ENCODE measurements at places on chromosomes 11 and 22. TPM values are rescaled to one million over a fixed set of nuclear protein-coding genes. Genes with fewer than 3 reads are reported as not detected.

Gene ART1
- total RNA-seq = not detected

Gene GAL3ST3
- not detected for total RNA-seq

Gene CTR9
- 60.1 TPM for total RNA-seq

- no peak for DNase-seq
These were observed 4.2 kb downstream of the TCIRG1 start for GRCh38 chr11:68043029-68043348.

GRCh38 chr11:17352950-17353820, 1.6 kb downstream of the NCR3LG1 start:
- DNase-seq = peak; percentile 28

DNA sequence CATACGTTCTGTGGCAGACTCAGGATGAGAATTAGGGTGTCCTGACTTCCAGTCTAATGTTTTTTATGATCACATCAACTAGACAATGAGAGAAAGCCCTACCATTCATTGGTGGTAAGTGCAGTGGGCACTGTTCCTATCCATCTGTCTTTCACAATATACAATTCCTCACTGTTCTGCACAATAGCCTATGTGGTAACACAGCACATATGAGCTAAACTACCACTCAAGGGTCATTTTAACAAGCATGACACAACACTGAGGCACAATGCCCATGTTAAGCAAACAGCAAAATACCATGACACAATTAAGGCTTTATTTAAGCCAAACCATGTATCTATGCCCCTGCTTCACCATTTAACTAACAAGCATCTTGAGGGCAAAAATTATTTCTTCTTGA, 52.3 kb downstream of the SIK3 start:
- no peak for DNase-seq

- DNase-seq = no peak
These were observed 381.3 kb upstream of the ANO5 start for GRCh38 chr11:21811572-21811971.

DNA sequence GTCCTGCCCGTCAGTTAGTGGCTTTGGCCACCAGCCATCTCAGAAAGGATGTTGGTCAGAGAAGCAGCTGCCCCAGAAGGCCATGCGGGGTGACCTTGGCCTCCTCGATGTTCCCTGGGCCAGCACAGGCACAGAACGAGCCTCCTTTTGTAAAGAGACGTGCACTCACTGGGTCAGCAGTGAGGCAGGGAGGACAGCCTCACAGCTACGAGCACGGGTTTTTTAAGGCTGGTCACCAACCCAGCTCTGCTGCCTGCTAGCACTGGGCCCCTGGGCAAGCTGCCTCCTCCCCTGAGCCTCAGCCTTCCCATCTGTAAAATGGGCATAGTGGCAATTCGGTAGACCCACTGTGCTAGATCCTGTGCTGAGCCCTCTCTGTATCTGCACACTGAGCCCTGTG, 10.8 kb downstream of the IGLL1 start:
- DNase-seq = no peak

DNA sequence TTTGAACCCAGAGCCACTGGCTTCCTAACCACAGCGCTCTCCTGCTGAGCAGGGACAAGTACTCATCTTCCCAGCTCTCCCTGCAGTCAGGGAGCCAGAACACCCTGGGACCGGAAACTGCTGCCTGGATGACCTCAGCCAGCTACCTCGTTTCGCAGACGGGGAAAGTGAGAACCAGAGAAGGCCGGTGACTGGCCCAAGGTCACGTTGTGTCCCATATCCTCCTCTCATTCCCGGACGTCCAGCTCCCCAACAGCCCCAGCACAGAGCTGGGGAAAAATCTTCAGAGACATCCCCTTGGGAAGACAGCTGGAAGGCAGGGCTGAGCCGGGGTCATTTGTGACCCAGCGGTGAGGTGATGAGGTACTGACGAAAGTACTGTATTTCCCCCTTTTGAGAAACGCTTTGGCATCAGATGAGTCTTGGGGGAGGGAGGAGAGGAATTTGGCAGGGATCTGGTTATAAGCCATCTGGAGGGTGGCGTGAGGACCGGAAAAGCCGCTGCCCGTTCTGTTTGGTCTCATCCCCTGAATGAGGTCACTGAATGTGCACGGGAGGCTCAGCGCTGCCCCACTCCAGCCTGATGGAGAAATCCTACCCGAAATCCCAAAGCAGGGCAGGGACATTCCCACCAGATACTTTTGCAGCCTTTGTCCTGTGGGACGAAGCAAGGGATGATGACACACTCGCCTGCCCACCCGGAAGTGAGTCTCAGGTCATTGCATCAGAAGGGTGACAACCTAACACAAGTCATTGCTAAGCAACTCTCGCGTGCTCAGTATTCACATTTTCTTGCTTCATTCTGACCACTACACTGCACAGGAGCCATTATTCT, 41.1 kb downstream of the LIF start:
- DNase-seq = peak; percentile 90

- DNase-seq = no peak
These were observed 772.1 kb downstream of the NTM start for GRCh38 chr11:132142554-132142953.

GRCh38 chr11:19595840-19596751, 116.5 kb upstream of the NAV2 start:
- peak; percentile 10 for DNase-seq

DNA sequence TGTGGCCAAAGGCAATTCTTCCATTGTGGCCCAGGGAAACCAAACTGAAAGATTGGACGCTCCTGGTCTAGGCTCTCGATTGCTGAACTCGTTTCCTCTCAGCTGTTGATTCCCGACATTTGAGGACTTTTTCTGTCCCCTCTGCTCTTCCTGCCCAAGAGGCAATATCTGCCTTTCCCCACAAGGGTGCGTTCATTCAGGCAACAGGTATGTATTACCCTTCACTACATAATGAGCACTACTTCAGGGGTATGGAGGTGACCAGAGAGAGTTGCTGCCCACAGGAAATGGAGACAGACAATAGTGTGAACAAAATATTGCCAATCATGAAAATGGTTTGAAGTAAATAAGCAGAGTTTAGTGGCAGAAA, 8.2 kb downstream of the PTH start:
- no peak for DNase-seq

DNA sequence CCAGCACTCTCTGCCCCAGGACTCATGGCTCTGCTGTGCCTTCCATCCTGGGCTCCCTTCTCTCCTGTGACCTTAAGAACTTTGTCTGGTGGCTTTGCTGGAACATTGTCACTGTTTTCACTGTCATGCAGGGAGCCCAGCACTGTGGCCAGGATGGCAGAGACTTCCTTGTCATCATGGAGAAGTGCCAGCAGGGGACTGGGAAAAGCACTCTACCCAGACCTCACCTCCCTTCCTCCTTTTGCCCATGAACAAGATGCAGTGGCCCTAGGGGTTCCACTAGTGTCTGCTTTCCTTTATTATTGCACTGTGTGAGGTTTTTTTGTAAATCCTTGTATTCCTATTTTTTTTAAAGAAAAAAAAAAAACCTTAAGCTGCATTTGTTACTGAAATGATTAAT, 2.9 kb upstream of the TTC36 start:
- no peak for DNase-seq

DNA sequence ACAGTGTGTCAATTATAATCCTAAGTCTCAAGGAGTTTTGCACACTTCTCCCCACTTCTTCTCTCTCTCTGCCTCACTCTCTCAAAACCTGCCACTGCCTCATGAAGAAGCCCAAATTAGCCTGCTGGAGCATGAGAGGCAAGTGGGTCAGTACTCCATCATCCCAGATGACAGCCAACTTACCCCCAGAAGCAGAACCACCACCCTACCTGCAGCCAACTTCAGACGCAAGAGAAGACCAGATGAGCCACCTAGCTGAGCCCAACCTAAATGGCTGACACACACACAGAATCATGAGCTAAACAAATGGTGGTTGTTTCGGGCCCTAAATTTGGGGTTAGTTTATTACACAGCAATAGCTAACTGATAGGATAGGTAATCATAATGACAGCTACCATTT, 61.2 kb downstream of the CD82 start:
- no peak for DNase-seq

DNA sequence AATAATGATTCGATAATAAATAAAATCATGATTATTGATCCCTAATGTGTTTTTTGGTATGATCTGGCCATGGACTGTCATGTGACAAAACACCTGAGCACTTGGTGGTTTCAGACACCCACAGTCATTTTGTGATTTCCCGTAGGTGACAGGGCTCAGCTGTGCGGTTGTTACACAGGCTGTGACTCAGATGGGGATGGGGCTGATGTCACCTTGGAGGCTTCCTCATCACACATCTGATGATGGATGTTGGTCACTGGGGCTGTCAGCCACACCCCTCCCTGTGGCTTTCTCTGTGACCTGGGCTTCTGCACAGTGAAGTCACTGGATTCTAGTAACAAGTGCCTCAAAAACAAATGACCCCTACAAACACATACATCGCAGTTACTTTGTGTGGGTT, 995.1 kb downstream of the BRD1 start:
- no peak for DNase-seq

GRCh38 chr11:131483453-131483852, 113.0 kb downstream of the NTM start:
- no peak for DNase-seq

GRCh38 chr22:31346733-31347250, 646 bp upstream of the PATZ1 start:
- no peak for DNase-seq

DNA sequence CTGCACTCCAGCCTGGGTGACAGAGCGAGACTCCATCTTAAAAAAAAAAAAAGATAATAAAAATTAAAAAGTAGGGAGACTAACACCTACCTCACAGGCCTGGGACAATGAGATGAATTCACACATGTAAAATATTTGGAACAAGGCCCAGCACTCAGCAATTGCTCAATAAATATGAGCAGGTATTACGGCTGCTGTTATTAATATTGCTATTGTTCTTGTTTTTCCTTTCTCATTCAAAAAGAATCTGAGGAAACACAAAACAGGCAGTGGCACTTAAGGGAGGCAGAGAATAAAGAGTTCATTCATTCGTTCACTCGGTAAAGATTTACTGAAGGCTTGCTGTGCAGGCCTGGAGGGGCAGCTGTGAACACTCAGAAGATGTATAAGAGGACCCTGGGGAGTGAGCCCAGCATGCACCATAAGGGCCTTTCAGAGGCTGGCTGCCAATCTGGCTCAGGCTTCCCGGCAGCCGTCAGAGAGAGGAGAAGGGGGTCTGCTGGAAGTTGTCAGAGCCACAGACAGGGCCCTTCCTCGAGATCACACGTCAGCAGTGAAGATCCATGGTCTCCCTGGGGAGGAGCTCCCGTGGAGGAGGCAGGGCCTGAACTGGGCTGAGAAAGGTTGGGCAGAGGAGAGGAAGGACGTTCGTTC, 51.6 kb upstream of the TCF20 start:
- no peak for DNase-seq

Data from Panc1 (cell line).